ENCODE measurements at places on chromosomes 16 and 17.

DNA sequence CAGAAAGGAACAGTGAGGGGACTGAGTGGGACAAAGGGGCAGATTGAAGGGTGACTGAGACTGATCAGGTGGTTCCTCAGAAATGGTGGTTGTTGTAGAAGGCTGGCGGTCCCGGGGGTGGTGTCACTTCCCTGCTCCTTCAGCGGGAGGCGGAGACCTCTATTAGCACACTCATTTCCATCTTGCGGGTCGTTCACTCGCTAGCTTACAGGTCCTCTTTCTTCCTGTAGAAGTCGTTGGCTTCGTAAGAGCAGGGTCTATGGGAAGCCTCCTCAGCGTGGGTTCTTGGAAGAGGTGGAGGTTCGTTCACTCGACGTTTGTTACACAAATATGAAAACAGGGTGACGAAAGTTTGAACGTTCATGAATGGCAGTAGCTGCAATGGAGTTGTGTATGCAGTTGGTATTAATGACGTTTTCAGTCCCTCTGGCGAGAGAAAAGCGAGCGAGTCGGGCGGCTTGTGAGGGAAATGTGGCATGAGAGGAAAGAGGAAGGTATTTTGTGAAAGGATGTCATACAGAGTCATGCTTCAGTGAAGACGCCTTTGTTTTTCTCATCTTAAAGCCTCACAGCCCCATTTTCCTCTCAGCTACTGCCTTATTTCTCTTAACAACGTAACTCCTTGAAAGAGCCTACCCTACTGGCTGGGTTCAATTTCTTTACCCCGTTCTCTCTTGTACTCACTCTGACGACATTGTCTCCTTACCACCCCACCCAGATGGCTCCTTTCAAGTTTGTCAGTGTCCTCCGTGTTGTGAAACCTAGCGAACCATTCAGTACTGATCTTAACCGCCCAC lies 667 bp downstream of the EFCAB13 start:
- no peak for DNase-seq

DNA sequence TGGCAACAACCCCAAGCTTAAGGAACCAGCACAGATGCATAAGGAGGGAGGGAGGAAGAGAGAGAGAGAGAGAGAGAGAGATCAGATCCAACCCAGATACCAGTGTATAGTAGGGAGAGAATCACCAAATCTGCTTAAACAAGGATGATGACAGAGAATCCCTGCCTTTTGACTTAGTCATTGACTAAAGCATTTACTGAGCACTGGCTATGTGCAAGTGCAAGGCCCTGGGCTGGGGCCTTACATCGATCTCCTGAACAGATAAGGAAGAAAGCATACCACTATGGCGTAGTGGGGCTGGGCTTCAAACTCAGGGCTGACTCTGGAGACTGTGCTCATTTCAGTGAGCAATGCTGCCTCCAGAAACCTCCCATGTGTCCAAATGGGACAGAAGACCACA lies 15.8 kb downstream of the TSNAXIP1 start:
- DNase-seq, result no peak

DNA sequence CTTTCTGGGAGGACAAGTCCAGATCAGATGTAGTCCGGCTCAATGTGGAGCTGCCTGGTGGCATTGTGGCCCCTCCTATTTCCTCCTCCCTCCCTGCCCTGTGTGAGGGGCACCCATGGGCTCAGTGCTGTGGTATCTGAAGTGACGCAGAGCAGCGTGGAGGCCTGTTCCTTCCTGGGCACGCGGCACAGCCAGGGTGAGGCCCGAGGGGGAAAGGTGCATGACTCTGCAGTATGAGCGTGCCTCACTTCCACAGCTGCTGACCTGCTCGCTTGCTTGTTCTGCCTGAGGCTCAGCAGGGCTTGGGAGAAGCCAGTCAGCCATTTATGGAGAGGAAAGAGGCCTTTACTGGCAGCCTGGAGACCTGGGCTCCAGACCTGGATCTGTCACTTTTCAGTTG lies 11.7 kb downstream of the TMEM238L start:
- no peak for DNase-seq

GRCh38 chr17:58278661-58279015 lies 2.1 kb downstream of the MPO start:
- no peak for DNase-seq

GRCh38 chr17:2058586-2059546 lies 4.0 kb downstream of the HIC1 start:
- DNase-seq, result no peak

DNA sequence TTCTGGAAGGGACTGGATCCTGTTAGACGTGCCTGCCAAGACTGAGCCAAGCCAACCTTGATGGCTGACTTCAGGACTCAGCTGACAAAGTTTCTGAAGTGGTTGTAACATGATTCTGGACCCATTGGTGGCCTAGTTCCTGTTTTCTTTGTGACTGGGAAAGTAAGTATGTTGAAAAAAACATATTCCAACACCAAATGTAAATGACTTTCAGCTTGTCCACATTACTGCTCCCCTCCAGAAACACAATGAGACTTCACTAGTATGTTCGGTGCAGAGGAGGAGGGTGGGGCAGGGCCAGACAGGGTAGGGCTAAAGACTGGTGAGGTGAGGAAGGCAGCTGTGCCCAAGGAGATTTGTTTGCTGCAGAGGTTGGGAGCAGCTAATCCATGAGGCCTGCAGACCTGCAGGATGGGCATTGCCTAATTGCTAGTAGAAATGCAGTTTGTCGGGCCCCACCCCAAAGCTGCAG lies 26.4 kb downstream of the NMT1 start:
- DNase-seq, result no peak

DNA sequence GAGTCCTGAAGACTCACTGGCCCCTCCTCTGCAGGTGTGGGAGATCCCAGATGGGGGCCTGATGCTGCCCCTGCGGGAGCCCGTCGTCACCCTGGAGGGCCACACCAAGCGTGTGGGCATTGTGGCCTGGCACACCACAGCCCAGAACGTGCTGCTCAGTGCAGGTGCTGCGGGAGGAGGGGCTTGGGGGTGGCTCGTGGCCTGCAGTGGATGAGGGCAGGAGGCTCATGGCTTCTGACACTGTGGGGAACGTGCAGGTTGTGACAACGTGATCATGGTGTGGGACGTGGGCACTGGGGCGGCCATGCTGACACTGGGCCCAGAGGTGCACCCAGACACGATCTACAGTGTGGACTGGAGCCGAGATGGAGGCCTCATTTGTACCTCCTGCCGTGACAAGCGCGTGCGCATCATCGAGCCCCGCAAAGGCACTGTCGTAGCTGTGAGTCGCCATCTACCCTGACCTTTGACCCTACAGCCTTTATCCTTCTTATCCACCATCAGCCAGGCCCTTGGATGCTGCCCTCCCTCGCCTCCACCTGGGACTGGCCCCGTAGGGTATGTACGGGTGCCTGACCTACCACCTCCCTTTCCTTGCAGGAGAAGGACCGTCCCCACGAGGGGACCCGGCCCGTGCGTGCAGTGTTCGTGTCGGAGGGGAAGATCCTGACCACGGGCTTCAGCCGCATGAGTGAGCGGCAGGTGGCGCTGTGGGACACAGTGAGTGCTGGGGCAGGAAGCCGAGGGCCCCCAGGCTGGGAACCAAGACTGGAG lies 3.6 kb downstream of the CORO1A start:
- DNase-seq, result peak; percentile 47
